Neural progenitor cell (in vitro differentiated cells): ENCODE measurements at places on chromosomes 11 and 22. TPM values are rescaled to one million over a fixed set of nuclear protein-coding genes. Genes with fewer than 3 reads are reported as not detected.
A peak's percentile ranks its signal among the peaks of the same experiment; 100 is the strongest.

DNA sequence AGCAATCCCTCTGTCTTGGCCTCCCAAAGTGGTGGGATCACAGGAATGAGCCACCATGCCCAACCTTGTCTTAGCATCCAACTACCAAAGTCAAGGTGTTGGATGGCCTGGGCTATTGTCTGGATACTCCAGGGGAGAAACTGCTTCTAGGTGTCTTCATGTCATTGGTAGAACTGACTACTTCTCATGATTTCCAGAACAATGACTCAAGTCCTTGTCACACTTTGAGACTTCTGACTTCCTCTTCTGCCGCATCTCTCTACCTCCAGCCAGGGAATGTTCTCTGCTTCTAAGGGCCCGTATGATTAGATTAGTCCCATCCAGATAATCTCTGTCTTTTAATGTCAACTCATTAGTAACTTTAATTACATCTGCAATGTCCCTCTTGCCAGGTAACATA lies 30.6 kb downstream of the APOL6 start:
- DNase-seq = no peak

Gene IRAG1
- 5.2 and 5.9 TPM in 2 replicates for total RNA-seq

- DNase-seq = no peak
These were observed 28.2 kb downstream of the FZD4 start for GRCh38 chr11:86926975-86927374.

Gene STK33
- total RNA-seq = 40.7 and 56.5 TPM in 2 replicates

GRCh38 chr11:126086248-126086647 lies 23.6 kb upstream of the CDON start:
- no peak for DNase-seq

Gene CRYBB2
- total RNA-seq = 0.65 TPM in 1 of 2 replicates, not detected in the other

Gene MOGAT2
- total RNA-seq = 0.09 TPM in 1 of 2 replicates, not detected in the other

DNA sequence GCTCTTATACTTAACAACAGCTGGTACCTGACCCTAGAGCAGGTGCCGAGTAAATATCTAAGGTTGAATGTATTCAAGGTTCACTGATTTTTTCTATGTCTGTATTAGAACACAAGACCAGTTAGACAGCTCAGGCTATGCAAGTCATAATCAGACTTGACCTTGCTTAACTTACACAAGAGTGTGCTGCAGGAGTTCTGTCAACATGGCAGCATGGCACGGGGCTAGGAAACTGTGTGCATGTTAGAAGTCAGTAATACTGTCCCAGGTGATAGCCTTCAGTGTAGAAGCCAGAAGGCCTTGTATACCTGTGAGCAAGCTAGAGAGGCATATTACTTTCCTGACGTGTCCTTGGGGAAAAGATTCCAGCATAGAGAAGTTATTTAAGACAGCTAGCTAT lies 253.1 kb downstream of the FAT3 start:
- no peak for DNase-seq

GRCh38 chr22:33240888-33241475 lies 182.8 kb upstream of the SYN3 start:
- DNase-seq = no peak

DNA sequence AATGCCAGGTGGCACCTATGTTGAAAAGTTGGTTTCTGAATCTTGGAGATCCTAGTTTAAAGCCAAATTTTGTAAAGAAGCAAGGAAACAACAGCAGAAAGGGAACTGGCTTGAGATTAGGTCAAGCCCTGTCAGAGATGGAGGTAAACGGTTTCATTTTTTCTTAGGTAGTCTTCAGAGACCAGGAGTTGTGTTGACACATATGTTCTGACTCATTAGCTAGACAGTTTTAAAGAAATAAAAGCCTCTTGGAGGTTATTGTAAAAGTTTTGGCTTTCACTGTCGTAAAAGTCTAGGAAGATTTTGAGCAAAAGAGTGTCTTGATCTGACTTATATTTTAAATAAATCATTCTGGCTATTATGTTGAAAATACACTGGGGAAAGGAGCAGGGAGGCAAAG lies 151.5 kb upstream of the CTSC start:
- DNase-seq = no peak

DNA sequence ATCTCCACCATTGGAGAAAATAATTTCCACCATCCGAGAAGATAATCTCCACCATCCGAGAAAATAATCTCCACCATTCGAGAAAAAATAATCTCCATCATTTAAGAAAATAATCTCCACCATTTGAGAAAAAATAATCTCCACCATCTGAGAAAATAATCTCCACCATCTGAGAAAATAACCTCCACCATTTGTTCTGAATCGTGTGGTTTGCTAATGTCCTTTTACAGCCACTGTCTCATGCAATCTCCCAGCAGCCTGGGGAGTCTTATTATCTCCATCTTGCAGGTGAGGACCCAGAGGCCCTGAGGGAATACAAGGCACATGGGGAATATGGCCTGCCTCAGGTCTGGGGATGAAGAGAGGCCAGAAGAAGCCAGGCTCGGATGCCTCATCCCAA lies 54.1 kb upstream of the TCF20 start:
- DNase-seq = no peak

DNA sequence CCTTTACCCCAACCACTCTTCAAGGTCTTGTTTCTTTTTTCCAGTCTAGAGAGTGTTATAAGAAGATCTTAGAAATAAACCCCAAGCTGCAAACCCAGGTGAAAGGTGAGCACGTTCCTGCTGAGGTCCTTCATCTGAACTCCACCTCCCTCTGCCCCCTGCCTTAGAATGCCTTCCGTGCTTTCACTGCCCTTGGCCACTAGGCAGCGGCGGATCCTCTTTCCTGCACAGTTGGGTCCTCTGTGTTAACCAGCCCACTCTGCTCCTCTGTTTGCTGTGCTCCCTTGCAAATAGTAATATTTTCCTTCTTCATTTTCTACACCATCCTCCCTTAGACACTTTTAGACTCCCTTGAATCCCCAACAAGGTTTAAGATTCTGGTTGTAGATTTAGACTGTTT lies 24.3 kb downstream of the TTC12 start:
- no peak for DNase-seq

- DNase-seq = no peak
These were observed 68.4 kb downstream of the GAS2 start for GRCh38 chr11:22734628-22735345.

Gene TOLLIP
- 8.5 and 17.5 TPM in 2 replicates for total RNA-seq

DNA sequence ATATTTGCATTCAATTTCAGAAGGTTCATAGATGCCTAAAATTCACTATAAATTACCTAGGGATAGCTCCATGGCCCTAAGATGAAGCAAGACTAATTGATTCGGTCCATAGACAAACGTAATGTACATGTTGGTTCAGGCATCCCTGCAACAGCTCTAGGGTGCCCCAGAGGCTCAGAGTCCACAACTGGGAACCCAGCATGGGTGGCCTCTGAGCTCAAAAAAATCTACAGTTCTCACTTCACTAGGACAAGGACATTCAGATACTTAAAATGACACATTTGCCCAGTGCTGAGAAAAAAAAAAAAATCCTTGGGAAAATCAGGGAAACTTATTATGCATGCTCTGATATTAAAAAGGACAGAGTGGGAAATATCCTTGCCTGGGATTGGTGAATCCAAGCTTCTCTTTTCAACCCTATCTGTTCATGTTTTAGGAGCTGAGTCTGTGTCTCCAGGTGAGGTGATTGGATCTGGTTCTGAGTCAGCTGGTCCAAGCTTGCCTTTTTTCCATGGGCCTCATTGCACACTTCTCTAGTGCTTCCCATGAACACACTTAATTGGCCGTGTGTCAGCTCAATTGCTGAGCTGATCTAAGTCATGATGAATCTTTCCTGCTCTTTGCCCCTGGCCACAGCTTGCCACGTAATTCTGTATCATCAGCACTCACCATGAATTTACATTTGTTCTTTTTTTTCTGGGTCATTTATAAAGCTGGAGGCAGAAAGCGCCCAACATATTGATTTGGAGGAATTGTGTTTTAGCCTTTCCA lies 116.3 kb upstream of the RCN1 start:
- no peak for DNase-seq

GRCh38 chr11:68120273-68121066 lies 718 bp downstream of the CHKA start:
- DNase-seq = peak; percentile 83

Gene TMPRSS13
- 0.22 TPM in 1 of 2 replicates, not detected in the other for total RNA-seq

DNA sequence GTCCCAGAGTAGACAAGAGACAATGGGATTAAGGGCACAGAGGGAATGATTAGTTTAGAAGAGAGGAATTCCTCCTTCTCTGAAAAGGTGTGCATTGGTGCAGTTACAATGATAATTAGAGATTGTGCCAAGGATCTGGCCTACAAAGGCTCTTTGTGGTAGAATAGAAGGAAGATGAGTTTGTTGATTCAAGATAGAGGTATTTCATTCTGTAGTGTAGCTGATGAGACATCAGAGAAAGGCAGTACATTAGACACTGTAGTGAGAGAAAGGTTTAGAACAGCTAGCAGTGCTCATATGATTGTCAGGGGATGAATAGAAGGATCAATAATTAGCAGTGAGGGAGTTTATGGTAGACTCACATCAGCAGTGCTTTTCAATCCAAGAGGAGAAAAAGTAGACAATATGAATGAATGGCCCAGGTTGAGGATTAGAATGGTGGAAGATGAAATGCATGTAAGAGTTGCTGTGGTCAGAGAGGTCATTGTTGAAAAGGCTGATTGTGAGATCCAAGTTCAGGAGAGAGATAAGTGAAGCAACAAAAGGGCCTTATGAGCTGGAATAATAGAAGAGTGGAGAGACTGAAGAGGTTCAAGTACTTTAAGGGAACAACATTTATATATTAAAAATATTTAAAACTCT lies 28.9 kb downstream of the SIK2 start:
- peak; percentile 17 for DNase-seq

DNA sequence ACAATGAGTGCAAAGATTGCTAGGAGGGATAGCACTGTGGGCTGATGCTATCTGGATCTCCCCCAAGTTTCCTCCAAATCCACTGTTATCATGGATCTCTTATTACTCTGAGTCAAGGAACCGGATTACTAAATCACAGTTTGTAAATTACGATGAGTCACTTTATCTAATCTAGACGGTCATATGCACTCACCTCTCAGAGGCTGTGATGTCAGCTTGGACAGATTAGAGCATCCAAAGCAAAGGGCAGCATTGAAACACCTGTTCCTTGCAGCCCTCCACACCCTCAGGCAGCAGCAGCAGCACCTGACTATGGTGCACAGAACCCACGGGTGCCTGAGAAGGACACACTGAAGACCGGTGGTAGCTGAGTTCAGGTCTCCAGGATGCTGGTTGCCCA lies 14.0 kb upstream of the POU2AF1 start:
- DNase-seq = no peak

- no peak for DNase-seq
These were observed 52.3 kb upstream of the SCUBE2 start for GRCh38 chr11:9143721-9144120.

Gene DDTL
- total RNA-seq = not detected in 2 replicates

Gene MMP13
- not detected in 2 replicates for total RNA-seq

- no peak for DNase-seq
These were observed 909.2 kb upstream of the TENM4 start for GRCh38 chr11:80349997-80350396.

Gene FAM76B
- 92.7 and 139 TPM in 2 replicates for total RNA-seq

DNA sequence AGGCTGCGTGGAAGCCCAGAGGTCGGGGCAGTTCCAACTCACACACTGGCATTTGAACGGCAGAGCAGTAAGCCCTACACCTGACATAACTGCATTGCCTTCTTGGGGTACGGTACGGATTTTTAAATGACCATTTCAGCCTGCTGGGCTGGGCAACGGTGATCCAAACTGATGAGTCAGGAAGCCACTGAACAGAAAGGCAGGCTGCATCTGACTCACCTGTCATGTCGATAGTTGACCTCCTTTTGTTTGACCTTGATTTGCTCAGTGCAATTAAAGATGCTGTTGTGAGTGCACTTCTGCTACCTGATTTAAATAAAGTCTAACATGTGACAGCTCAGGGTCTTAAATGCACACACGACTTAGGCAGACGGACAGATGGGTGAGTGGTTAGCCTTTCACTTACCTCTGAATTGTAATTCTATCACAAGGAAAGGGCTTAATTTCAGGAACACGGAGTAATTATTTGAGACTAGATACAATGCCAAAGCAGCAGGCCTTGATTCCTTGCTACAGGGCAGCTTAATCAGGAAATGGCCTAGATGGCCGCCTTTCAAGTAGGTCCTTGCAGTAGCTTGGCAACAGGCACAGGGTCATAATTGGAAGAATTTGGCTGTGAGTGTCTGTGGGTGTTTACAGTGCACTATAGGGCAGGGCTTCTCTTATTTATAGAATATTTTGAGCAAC lies 52.2 kb downstream of the BMAL1 start:
- DNase-seq = no peak

Gene IGLL1
- total RNA-seq = not detected in 2 replicates

GRCh38 chr11:71936825-71937224 lies 8.0 kb downstream of the RNF121 start:
- no peak for DNase-seq

Gene PLET1
- not detected in 2 replicates for total RNA-seq

DNA sequence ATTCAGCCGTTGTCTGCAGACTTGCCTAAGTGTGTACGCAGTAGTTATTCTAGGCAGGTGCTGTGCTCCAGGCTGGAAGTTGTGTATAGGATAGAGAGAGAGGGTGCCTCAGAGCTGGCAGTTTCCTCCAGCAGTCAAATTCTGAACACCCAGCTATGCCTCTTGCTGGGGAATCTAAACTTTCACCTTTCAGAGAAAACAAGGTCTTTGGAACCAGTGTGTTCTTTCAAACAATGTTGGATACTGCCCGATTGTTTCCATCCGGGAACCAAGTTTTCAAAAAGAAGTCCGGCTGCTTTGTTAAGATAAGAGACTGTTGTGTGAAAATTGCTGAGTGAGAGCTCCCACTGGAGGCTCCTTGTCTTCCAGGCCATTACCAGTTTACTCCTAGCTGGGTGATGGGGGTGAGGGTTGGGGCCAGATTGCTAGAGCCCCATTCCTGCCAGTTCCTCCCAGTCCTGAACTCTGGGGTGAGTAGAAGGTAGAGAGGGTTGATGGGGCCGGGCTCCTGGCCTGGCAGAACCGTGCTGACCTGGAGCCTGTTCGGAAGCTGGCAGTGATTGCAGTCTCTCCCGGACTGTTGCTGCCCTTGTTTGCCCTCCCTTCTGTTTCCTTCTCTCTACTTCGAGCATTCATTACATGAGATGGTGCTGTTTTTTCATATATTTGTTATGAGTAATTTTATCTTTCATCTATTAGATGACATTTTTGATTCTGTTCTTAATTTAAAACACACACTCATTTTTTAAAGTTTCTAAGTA lies 150.2 kb downstream of the TEAD1 start:
- no peak for DNase-seq
